ENCODE measurements at places on chromosomes 7 and 10.

- no peak for DNase-seq
Observed at GRCh38 chr7:31683445-31684225, 3.4 kb upstream of the PPP1R17 start.

GRCh38 chr10:90148116-90148855, 446.9 kb downstream of the KIF20B start:
- DNase-seq = peak; percentile 52

GRCh38 chr10:97185326-97186058, at the start of gene SLIT1:
TSS of gene SLIT1 (minus strand) at chr10:97185959. CDS start at chr10:97185674, 285 bp downstream.
- no peak for DNase-seq

- DNase-seq = no peak
Observed at GRCh38 chr7:45974540-45975360, 53.7 kb upstream of the IGFBP3 start.

GRCh38 chr7:47786557-47787248, 161.6 kb downstream of the PKD1L1 start:
- peak; percentile 75 for DNase-seq

GRCh38 chr10:70784471-70784870, 706 bp downstream of the TBATA start:
- DNase-seq = no peak

- no peak for DNase-seq
Observed at GRCh38 chr10:35993591-35994515, 351.8 kb upstream of the FZD8 start.

GRCh38 chr7:157139111-157139809, 534 bp downstream of the UBE3C start:
- peak; percentile 48 for DNase-seq

GRCh38 chr10:54125098-54125747, 675.8 kb downstream of the PCDH15 start:
- no peak for DNase-seq

DNA sequence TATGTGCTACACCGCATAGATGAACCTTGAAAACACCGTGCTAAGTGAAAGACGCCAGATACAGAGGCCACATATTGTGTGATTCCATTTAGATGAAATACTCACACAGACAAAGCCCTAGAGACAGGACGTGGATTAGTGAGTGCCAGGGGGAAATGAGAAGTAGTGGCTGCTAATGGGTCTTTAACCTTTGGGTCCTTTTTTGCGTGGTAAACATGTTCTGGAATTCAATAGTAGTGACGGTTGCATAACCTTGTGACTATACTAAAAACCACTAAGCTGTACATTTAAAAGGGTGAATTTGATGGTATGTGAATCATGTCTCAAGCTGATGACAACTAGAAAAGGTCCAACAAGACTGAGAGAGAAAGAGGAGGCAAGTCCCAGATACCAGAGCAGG, 15.6 kb downstream of the SMKR1 start:
- no peak for DNase-seq

GRCh38 chr10:36280321-36280741, 638.2 kb upstream of the FZD8 start:
- DNase-seq = no peak

DNA sequence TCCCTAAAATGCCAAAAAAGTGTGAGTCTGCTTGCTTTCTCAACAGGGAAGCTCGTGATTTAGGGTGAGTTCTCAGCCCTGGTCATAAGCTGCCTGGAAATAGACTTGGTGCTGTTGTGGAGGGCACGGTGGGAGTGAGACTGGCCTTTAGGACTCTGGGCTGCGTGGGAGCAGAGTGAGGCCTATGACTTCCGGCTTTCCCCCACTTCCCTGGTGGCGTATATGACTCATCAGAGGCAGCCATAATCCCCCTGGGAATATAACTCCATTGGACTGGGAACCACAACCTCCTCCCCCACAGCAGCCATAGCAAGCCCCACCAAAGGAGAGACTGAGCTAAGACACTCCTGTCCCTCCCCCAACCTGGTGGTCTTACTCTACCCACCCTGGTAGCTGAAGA, 95.0 kb downstream of the PON1 start:
- DNase-seq = no peak

GRCh38 chr7:138750901-138751464, 46.8 kb upstream of the TMEM213 start:
- DNase-seq = no peak

DNA sequence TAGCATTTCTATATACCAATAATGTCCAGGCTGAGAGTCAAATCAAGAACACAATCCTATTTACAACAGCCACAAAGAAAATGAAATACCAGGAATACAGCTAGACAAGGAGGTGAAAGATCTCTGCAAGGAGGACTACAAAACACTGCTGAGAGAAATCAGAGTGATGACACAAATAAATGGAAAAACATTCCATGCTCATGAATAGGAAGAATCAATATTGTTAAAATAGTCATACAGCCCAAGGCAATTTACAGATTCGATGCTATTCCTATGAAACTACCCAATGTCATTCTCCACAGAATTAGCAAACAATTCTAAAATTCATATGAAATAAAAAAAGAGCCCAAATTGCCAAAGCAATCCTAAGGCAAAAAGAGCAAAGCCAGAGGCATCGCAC, 116.8 kb upstream of the ZNF32 start:
- DNase-seq = no peak

GRCh38 chr7:87543623-87544022, 57.1 kb downstream of the ABCB1 start:
- no peak for DNase-seq

DNA sequence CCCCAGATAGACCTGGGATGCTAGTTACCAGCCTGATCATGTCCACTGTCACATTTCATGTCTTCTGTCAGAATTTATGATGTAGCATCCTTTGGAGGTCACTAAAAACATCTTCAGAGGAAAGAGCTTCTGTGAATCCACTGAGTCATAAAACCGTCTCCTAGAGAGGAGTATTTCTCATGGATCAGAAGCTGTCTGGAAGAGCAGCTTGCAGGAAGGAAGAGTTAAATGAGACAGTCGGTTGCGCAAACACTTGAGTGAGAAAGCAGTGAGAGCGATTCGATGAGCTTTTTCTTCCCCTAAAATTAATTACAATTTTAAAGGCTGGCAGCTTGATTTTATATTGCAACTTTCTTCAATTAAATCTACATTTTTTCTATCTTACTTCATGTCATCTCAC, 47.2 kb upstream of the WDR11 start:
- DNase-seq = no peak

- no peak for DNase-seq
Observed at GRCh38 chr7:100351657-100352058, 6.3 kb upstream of the PILRB start.

Data from RKO (cell line).